ENCODE measurements at places on chromosomes 5 and 9.

- no peak for DNase-seq
Observed at GRCh38 chr5:89071101-89071940, 188.3 kb upstream of the MEF2C start.

- no peak for DNase-seq
Observed at GRCh38 chr9:122857815-122858214, 29.4 kb upstream of the PDCL start.

- no peak for DNase-seq
Observed at GRCh38 chr9:129888293-129889121, 53.2 kb downstream of the USP20 start.

- DNase-seq, result no peak
Observed at GRCh38 chr9:131448818-131449217, 53.9 kb upstream of the POMT1 start.

- DNase-seq, result no peak
Observed at GRCh38 chr5:133821311-133821741, 147.1 kb downstream of the C5orf15 start.

GRCh38 chr9:98303633-98304125 lies 48.2 kb upstream of the TBC1D2 start:
- DNase-seq, result no peak

DNA sequence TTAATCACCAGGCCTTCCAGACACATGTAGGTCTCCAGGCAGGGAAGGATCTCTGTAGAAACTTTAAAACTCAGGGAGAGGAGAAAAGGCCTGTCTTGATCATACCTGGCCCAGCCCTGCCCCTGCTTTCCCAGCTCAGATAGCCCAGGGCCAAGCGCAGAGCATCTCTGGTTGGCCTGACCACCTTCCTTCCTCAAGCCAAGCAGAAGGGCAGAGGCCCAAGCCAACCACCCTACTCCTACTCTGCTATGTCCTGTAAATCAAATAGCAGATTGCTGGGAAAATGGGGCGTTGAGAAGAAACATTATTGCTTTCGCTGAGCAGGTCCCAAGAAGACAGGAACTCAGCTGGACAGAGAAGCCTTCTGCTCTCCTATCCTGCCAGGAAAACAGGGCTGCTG lies 14.3 kb downstream of the ENHO start:
- DNase-seq, result no peak

- DNase-seq, result no peak
Observed at GRCh38 chr5:71922584-71923106, 184.6 kb upstream of the MAP1B start.

- DNase-seq, result no peak
Observed at GRCh38 chr5:57831932-57832331, 349.3 kb upstream of the ACTBL2 start.

DNA sequence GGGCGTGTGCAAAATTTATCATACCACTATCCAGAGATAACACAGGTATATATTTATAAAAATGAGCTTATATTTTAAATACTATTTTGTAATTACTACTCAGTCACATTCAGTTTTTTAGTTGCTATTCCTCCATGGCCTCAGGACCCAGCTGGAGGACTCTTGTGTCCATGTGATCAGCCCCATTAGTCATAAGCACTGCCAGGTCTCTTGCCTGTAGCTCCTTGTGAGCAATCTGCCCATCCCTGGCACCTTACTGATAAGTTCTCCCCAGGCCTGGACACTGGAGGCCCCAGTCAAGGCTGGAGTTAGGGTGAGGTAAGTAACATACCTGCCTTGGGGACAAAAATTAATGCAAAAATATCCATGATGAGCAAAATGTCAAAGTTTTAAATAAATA lies 29.5 kb upstream of the ADRB2 start:
- DNase-seq, result no peak

- no peak for DNase-seq
Observed at GRCh38 chr9:136289651-136290507, 14.0 kb downstream of the CCDC187 start.

- DNase-seq, result no peak
Observed at GRCh38 chr9:68429631-68430030, 73.2 kb downstream of the PGM5 start.

DNA sequence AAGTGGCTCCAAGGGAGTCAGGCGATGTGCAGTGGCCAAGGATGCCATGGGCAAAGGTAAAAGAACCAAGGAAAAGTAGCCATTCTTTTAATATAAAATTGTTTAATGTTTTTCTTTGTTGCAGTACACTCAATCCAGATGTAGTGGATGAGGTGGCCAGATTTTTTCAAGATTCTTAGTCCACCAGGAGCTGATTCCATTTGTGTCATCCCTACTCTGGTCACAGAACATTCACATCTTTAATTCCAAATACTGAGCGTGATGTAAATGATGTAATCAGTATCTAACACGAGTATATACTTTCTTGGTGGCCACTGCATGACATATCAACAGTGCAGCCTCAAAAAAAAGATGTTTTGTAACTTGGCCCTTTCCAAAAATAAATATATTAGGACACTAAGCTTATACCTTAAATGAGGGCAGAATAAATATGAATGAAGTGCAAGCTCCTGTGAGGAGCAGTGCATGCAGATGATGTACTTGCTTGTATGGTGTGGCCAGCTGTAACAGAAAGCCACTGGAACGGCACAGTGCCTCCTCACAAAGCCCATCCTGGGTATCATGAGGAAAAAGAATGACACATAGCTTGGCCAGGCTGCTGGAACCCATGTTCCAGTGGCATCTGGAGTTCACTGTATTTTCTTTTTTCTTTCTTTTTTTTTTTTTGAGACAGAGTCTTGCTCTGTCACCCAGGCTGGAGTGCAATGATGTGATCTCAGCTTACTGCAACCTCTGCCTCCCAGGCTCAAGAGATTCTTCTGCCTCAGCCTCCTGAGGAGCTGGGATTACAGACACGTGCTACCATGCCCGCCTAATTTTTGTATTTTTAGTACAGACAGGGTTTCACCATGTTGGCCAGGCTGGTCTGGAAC lies 6.5 kb upstream of the SPATA24 start:
- DNase-seq, result no peak

DNA sequence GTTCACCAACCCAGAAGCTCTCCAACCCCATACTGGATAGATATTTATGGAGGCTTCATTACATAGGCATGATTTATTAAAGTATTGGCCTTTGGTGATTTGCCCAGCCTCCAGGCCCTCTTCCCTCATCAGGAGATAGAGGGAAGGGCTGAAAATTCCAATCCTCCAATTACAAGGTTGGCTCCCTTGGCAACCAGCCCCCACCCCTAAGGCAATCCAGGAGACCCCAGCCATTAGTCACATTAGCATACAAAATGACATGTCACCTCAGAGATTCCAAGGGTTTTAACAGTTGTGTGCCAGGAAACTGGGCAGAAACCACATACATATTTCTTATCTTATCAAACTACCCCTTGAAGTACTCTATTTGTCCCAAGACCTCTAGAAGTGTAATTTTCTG lies 210.0 kb downstream of the HINT1 start:
- no peak for DNase-seq

GRCh38 chr5:167644619-167645018 lies 646.8 kb upstream of the WWC1 start:
- DNase-seq, result no peak

DNA sequence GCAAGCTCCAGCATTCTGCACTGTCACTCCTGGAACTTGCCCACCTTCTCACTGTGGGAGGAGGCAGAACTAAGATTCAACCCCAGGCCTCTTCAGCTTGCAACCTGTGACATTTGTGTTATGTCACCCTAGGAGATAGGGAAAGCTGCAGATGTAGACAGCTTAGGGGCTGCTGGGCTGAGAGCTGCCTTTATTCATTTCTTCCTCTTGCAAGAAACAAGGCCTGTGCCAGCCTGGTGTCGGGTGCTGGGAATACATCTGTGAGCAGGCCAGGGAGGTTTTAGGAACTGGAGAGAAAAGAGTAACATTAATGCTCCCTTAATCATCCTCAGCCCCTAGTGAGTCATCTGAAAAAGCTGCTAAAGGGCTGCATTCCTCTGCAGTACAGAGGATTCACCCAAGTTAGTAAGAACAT lies 101.8 kb downstream of the FGF18 start:
- no peak for DNase-seq

DNA sequence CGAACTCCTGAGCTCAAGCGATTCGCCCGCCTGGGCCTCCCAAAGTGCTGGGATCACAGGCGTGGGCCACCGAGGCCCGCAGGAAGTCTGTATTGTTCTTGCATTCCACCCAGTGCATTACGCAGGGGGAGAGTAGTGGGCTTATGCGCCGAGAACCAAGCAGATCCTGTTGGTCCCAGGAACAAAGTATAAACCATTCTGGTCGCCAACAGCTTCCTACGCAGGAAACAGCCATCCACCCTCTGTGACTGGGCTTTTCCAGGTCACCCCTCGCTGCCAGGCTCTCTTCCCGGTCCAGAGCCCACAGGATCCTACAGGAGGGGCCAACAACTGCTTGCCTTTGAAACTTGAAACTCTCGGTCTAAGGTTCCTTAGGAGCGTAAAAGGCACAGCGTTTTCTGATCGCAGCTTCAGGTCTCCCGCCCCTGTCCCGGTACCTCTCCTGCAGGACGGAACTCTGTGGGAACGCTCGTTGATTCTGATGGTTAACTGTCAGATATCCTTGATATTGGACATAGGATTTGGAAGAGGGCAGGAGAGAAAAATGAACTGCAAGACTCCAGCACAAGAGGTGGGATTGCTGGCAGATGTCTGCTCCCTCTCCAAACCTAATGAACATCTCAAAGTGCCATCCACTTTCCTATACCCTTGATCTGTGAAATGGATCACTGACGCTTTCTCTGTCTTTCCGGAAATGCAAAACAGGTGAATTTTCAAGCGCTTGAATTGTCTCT lies 4.2 kb upstream of the ANXA2R start:
- DNase-seq, result no peak

DNA sequence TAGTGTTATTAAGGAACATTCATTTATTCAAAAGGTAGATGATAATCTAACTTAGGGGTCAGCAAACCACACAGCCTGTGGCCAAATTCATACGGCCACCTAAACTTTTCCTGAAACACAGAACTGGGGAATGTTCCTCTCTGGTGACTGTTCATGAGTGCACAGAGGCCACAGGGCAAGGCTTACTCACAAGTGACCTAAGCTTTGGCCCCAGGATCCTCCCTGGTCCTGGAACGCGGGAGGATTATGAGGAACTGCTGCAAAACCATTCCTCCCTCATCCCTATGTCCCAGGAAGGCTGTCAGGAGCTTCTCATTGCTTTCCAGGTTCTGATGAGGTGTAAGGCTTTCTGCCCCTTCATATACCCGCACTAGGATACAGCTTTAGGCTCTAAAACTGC lies 397.6 kb downstream of the SEMA5A start:
- DNase-seq, result no peak

DNA sequence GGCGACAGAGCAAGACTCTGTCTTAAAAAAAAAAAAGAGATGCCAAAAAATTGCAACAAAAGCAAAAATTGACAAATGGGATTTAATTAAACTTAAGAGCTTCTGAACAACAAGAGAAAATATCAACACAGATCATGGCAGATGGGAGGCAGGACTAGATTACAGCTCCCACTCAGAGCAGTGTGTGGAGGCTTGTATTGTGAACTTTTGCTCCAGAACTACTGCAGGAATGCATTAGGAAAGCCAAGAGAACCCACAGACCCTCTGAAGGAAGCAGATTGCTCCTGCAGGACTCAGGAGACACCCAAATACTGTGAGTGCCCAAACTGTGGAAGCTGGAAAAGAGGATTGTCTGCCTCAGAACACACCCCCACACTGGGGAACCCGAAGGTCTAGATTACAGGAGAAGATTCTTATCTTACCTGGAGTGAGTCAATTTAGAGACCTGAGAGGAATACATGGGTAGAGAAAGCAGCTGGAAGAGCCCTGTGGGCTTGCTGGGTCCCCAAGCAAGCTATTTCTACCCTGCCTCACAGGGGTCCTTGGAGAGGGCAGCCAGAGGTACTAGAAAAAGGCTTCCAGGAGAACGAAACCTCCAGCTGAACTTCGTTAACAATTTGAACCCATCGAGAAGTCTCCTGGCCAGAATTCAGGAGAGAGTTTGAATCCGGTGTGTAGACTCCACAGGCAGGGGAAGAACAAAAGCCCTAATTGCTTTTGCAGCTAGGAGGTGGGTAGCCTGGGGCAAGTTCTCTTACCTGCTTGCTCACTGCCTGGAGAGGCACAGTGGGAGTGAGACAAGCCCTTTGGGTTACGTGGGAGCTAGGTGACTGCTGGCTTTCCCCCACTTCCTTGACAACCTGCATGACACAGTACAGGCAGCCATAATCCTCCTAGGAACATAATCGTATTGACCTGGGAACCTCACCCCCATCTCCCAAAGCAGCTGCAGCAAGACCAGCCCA lies 593.4 kb upstream of the RGMB start:
- DNase-seq, result no peak
